ENCODE measurements at places on chromosomes 3 and 15. TPM values are rescaled to one million over a fixed set of nuclear protein-coding genes. Genes with fewer than 3 reads are reported as not detected.

The SLC25A26 gene
- total RNA-seq = 14.9 TPM

The CTDSPL gene
- total RNA-seq = 22.1 TPM

The ADGRG7 gene
- total RNA-seq = 17.0 TPM

The MINAR1 gene
- total RNA-seq = 0.05 TPM

The FILIP1L gene
- total RNA-seq = 0.93 TPM

The DUOX2 gene
- 0.10 TPM for total RNA-seq
